Left ventricle myocardium superior (tissue), 1 donor: ENCODE measurements at places on chromosomes 1 and 21. TPM values are rescaled to one million over a fixed set of nuclear protein-coding genes. Genes with fewer than 3 reads are reported as not detected.

DNA sequence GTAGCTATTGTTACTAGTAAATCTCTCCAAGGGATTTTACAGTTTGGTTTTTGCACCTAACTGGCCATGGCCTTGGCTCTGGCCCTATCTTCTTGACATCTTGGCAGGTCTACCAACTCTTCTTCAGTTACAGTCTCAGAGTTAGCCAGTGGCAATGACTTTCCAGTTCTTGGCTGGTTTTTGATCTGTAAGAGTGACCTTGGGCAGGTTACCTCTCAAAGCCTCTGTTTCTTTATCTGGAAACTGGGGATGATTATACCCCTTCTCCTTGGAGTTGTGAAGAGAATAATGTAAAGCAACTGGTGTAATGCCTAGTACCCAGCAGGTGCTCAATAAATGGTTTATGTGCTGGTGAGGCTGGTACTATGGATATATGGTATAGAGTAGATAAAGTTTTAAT, 6.7 kb downstream of the PHGDH start:
- DNase-seq = no peak

DNA sequence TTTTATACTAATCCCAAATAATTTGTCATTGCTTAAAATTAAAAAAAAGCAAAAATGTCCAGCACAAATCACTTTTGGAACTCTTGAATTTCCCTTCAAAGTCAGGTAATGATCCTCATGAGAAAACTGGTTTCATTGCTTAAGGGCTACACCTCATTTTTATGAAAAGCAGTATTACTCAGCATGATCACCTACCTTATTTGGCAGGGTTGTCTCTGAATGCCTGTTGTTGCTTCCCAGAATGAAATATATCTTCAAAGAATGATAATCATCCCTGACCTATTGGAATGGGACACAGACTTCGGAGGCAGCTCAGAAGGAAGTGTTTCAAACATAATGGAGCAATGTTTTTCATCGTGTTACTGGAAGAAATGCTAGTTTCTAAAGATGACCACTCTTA, 29.7 kb downstream of the C1orf21 start:
- DNase-seq = no peak

C1orf226 gene
- total RNA-seq = 5.8 TPM

DNA sequence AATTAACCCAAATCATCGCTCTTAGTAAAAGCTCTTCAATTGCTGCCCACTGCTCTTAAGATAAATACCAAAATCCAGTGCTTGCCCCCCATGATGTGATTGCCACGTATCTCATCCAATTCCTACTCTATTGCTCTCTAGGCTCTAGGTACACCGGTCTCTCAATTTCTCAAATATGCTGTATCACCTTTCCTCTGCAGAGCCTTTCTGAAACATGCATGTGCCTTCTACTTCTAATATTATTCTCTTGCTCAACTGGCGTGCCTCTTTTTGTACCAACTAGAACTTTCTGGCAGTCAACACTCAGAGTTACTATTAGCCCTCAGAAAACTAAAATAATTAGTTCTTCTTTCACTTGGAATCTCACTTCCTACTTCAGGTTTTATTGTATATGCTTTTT, 111.7 kb upstream of the LBR start:
- DNase-seq = no peak

DNA sequence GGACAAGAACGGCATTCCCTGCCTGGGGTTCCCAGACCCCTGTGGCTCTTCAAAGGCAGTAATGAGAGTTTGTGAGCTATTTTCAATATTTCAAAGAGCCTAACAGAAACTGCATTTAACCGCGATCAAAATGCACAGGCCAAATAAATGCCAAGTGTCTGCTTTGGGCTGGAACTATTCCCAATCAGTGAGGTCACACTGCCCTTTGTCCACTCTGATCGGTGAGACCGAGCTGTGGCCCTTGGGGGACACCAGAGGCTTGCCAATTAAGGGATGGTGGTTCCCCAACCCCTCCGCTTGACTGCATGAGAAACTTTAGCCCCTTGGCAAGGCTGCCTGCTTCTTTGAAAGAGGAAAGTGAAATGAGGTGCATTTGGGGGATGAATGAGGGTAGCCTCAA, 20.3 kb downstream of the CSMD2 start:
- no peak for DNase-seq

KCNA3 gene
- total RNA-seq = 0.47 TPM

PRKCZ gene
- 20.8 TPM for total RNA-seq

DNA sequence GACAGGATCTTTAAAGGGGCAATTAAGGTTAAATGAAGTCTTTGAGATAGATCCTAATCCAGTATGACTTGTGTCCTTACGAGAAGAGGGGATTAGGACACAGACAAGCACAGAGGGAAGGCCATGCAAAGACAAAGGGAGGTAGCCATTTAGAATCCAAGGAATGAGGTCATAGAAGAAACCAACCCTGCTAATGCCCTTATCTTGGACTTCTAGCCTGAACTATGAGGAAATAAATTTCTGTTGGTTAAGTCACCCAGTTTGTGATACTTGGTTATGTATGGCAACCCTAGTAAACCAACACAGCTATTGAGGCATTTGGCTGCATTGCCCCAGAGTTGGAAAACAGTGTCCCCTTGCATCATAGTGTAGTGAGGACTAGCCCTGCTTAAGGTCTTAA, 121.3 kb downstream of the MAST2 start:
- DNase-seq = no peak

GRCh38 chr1:113976609-113977278, 2.5 kb upstream of the OLFML3 start:
- no peak for DNase-seq

- no peak for DNase-seq
These were observed 5.2 kb downstream of the DMRTA2 start for GRCh38 chr1:50417946-50418599.

DNA sequence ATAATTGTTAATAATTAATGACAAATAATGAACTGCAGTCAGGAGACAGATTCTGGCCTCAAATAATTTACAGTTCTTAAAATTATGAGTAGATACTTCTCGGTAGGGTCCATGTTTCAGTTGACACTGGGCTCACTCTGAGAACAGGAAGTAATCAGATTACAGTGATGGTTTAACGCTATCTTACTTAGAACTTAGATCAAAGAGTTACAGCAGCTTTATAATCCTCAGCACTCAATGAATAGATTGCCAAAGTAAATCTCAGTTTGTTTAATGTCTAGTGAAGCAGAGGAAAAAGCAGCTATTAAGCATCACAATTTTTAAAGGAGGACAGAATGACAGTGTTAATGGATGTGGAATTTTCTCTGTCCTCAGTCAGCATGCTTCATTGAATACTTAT, 79.6 kb downstream of the PDE4B start:
- no peak for DNase-seq
